ENCODE measurements at places on chromosomes 12 and 14.

DNA sequence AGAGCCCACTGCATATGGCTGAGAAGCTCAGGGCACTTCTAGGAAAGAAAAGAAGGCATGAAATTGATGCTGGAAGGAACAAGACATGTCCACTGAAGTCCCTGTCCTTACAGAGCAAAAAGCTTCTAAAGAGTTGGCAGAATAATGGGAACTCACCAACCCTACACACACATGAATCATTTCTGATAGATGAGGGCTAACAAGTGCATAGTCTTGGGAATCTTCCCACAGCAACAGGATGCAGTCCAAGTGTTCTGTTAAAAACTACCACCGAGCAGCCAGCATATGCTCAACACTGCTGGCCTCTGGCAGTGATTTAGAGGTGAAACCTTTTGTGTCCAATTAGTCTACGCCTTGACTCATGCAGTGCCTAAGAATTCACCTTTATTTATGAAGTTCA is 44.8 kb downstream of the RHOJ start:
- DNase-seq = no peak

- no peak for DNase-seq
These were observed 97.7 kb downstream of the ESRRB start for GRCh38 chr14:76473481-76474263.

DNA sequence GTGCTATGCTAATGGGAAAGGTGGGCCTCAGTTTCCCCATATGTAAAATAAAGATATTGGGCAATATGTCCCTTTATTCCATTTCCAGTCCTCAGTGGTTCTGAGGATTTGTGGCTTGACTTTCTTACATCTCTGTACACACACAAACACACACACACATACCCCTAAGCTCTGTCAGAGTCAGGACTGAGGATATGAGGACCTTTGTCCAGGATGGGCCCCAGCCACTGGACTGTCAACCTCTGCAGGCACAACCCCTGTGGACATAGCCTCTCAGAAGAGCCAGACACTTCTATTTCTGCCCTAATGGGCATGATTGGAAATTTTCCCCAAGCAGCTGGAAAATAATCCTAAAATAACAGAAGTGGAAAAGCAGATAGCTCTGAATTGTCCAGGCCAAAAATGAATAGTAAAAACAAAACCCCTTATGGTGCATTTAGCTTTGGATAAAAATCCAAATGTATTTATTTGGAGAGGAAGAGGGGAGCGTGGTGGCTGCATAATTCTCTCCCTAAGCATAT is 50.2 kb downstream of the RIN3 start:
- DNase-seq = no peak

DNA sequence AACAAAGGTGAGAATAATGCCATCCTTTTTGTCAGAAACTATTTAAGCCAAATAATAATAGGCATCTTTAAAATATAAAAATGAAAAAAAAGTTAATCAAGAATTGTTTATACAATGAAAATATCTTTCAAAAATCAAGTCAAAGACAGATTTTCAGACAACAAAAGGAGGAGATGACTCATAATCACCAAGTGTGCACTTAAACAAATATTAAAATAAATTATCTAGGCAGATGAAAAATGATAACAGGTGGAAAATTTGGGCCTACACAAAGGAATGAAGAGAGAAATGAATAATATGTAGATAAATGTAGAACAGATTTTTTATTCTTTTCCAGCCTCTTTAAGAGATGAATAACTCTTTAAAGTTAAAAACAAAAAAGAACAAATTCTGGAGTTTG is 250.0 kb upstream of the PLEKHG7 start:
- no peak for DNase-seq

DNA sequence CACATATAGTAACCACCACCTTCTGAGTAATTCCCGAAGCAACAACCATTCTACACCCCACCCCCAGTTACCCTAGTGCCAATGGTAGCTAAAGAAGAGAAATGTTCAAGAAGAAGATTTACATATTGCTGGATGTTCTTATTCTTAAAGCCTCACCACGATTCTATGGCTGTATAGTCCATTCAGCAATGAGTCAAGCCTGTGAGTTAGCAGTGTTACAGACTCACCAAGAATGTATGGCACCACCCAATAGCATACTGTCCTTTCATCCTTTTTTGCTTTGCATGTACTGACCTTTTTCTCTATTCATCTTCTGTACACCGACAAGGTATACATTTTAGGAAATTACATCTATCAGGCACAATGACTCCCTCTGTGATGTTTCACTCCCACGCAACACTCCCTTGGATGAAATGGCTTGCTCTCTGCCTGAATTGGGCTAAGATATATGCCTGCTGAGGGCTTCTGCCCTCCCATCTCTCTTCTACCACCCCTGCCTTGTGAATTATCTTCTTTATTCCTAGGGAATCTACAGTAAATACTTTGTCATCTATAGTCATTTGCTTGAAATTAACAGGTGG is 945.8 kb downstream of the DIO2 start:
- no peak for DNase-seq

DNA sequence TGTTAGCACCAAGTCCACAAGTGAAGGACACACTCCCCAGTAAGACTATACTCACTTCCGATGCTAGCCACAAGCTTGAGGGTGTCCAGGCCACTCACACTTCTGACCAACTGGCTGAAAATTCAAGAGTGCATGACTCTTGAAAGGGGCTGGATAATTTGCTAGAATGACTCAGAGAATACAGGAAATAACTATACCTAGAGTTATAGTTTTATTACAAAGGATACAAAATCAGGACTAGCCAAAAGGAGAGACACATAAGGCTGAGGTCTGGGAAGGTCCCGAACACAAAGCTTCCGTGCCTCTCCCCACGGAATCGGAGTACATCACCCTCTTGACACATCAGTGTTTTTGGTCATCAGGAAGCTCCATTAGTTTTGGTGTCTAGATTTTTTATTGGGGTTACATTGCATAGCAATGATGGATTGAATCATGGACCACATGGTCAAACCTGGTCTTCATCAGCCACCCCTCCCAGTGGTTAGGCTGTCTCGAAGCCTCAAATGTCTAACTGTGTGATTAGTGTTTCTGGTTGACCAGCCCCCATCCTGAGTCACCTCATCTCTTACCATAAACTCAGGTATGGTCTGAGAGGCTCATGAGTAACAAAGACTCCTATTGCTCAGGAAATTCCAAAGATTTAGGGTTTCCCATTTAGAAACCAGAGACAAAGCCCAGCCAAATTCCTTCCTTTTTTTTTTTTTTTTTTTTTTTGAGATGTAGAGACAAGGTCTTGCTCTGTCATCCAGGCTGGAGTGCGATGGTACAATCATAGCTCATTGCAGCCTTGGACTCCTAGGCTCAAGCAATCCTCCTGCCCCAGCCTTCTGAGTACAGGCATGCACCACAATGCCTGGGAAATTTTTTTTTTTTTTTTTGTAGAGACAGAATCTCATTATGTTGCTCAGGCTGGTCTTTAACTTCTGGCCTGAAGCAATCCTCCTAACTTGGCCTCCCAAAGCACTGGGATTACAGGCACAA is 472.0 kb upstream of the TBX3 start:
- DNase-seq = no peak

DNA sequence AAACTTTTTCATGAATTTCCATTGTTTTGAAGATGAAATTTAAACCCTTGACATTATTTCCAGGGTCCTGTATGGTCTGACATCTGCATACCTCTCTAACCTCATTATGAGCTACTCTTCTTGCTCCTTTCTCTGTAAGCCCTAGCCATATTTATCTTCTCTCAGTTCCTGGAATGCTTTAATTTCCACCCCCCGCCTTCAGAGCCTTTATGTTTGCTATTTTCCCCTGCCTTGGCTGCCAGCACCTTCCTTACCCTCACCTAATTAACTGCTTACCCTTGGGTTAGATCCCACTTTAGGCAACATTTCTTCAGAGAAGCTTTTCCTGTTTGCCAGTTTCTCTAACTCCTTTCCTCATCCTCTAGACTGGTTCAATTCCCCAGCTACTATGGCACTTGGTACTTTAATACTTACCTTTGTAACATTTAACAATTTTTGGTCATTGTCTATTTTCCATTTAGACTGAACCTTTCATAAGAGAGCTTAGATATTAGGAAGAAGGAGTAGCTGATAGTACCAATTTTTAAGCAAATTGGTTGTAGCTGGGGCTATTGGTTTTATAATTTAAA is 6.0 kb downstream of the STYX start:
- DNase-seq = no peak

- no peak for DNase-seq
These were observed 305.8 kb downstream of the RGS6 start for GRCh38 chr14:72237722-72238666.

DNA sequence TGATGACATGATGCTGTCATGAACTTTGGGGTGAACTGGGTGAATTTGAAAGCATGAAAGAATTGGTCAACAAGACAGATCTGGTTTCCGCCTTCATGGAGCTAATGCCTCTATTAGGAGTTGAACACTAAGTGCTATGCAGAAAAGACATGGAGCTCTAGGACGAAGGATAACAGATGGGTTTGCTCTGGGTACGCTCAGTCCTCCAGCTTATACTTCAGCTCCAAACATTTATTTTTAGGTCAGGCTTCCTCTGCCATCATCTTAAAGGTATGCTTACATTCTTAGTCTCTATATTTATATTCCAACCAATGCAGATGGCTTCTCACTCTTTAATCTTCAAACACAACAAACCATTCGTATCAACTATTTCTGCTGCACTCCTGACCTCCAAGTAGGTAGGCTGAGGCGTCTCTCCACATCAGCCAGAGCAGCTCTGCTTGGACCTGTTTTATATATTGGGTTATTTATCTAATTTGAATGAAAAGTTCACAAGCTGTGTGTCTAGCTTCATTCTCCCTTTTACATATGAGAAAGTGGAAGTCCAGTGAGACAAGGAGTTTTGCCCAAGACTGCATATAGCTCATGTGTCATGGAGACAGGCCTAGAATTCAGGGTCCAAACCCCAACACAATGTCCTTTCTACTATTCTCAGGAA is 226.3 kb downstream of the SPTSSA start:
- DNase-seq = no peak

DNA sequence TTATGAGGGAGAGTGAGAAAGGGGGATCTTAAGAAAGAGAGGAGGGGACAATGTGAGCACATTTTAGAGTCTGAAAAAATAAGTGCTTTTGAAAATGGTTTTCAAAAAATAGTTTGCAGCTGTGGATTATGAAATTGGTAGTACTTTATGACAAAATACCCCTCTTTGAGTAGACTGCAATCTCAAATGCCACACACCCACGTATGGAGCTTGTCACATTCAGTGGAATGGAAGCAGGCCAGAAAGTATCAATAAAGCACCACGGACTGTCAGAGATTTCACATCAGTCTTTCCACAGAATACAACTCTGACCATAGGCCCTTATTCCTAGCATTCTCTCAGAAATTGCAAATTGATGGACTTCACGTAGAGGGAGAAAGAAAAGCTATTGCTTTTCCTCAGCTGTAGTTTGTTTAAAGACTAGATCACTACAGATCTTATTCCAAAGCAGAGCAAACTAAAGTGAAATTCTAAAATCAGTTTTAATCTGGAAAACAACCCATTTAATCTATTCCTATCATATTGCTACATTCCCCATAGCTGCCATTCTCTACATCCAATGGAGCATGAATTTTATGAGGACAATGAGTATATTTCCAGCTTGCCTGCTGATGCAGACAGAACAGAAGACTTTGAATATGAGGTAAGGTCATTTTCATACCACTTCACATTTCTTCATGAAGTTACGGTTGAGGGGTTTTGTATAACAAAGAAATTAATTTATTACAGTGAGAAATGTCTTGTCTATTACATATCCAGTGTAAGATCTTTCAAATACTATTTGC is 321.3 kb downstream of the PDZRN4 start:
- no peak for DNase-seq

GRCh38 chr14:74886001-74886400 is 4.3 kb downstream of the DLST start:
- no peak for DNase-seq

DNA sequence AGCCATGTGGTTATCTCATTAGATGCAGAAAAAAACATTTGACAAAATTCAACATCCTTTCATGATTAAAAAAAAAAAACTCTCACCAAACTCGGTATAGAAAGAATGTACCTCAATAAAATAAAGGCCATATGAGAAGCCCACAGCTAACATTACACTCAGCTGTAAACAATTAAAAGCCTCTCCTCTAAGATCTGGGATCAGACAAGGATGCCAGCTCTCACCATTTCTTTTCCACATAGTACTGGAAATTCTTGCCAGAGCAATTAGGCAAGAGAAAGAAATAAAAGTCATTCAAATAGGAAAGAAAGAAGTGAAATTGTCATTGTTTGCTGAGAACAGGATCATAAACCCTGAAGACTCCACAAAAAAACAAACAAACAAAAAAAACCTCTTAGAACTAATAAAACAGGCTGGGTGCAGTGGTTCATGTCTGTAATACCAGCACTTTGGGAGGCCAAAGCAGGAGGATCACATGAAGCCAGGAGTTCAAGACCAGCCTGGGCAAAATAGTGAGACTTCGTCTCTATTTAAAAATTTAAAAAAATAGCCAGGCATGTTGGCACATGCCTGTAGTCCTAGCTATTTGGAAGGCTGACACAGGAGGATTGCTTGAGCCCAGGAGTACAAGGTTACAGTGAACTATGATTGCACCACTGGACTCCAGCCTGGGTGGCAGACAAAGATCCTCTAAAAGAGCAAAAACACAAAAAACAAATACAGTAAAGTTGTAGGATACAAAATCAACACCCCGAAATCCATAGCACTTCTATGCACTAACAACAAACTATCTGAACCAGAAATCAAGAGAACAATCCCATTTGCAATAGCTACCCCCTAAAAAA is 114.4 kb downstream of the FOXA1 start:
- DNase-seq = no peak

DNA sequence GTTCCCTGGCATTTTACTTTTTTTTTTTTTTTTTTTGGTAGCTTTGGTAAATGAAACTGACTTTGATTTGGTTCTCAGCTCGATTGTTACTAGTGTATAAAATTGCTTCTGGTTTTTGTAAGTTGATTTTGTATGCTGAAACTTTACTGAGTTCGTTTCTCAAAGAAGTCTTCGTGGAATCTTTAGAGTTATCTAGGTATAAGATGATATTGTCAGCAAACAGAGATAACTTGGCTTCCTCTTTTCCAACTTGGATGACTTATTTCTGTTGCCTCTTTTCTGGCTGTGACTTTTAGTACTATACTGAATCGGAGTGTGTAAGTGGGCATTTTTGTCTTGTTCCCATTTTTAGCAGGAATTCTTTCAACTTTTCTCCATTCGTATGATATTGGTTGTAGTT is 28.1 kb downstream of the USP15 start:
- DNase-seq = no peak

DNA sequence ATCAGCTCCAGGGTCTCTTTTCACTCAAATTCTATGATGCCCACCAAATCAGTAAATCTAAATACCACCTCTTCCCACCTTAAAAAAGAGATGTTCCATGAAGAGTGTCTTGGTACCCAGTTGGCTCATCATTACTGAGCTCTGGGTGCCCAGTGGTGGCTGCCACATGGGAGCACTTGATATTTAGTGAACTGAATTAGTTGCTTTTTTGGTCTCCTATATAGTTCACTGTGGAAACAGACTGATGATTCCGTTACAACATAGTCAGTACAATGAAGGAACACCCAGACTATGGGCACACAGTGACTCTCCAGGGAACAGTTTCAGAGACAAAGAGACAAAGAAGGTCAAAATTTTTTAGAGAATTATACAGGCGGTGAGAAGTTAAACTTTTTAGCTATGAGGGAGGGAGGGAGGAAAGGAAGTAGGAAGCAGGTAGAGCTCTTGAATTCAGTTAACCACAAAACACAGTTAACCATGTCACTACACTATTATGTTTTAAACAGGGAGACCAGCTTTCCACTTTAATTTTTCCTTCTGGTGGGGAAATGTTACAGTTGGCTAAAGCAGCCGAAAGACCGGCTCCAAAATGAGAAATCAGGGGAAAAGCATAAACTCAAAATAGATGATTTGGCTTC is 14.6 kb upstream of the YY1 start:
- DNase-seq = no peak

- DNase-seq = no peak
These were observed 9.5 kb downstream of the TMEM132C start for GRCh38 chr12:128276471-128276870.
